ENCODE measurements at places on chromosomes 7 and 10.

GRCh38 chr10:52674474-52674873, 98.1 kb downstream of the MBL2 start:
- no peak for DNase-seq

- no peak for DNase-seq
These were observed 32.9 kb downstream of the CSTF2T start for GRCh38 chr10:51666456-51666855.

- DNase-seq, result peak; percentile 17
These were observed 112.7 kb downstream of the REEP3 start for GRCh38 chr10:63633677-63634487.

- no peak for DNase-seq
These were observed 8.0 kb downstream of the TNS3 start for GRCh38 chr7:47573758-47574481.

DNA sequence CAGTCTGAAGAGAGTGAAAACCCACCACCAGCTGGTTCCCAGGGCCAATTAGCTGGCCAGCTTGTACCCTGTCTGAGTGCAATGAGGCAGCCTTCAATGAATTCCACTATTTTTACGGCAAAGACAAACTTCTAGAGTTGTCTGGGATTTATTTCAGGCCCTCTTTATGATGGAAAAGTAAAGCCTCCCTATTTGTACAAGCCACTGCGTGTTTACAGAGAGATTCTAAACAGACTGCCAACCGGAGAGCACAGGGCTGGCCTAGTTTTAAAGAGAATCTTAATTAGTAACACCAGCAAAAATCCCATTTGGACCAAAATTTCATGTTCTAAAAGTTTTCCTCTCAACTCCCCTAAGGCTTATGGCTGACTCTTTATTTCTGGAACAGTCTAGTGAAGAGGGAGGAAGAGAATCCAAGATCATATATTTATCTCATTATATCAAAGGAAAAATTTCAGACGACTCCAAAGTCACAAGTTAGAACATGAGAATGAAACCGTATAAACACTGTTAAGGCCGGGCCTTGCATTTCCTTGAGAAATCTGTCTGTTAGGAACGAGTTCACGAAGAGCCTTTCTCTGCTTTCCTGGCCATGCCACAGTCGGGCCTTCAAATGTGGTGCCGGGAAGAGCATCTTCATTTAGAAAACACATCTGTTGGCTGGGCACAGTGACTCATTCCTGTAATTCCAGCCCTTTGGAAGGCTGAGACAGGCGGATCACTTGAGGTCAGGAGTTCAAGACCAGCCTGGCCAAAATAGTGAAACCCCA, 724.6 kb upstream of the NRP1 start:
- DNase-seq, result no peak

DNA sequence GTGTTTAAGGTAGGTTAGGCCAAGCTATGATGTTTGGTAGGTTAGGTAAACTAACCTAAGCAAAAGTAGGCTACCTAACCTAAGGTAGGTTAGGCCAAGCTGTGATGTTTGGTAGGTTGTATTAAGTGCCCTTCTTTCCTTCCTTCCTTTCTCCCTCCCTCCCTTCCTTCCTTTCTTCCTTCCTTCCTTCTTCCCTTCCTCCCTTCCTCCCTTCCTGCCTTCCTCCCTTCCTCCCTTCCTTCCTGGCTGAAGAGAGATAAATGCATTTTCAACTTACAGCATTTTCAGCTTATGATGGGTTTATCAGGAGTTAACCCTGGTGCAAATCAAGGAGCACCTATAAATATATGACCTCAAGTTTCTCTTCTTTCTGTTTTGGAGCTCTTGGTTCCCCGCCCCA, 56.2 kb downstream of the SND1 start:
- DNase-seq, result no peak

GRCh38 chr7:31873816-31874597, 187.0 kb downstream of the PPP1R17 start:
- no peak for DNase-seq

GRCh38 chr10:125707541-125708468, 11.7 kb upstream of the EDRF1 start:
- no peak for DNase-seq

- no peak for DNase-seq
These were observed 52.3 kb downstream of the CCDC3 start for GRCh38 chr10:12949248-12949647.

DNA sequence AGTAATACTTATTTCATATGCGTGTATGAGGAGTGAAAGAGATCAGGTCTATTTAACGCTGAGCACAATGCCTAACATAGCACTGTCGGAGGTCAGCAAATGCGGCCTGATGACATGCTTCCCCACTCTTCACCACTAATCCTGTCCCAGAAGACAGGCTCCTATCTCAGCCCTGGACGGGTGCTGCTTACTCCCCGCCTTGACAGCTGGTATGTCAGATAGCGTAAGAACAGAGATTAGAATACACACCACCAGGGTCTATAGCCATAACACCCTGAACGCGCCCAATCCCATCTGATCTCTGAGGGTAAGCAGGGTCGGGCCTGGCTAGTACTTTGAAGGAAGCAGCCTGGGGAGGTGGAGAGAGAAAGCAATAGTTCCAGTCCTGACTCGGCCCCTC, 32.3 kb upstream of the TM9SF3 start:
- peak; percentile 6 for DNase-seq

DNA sequence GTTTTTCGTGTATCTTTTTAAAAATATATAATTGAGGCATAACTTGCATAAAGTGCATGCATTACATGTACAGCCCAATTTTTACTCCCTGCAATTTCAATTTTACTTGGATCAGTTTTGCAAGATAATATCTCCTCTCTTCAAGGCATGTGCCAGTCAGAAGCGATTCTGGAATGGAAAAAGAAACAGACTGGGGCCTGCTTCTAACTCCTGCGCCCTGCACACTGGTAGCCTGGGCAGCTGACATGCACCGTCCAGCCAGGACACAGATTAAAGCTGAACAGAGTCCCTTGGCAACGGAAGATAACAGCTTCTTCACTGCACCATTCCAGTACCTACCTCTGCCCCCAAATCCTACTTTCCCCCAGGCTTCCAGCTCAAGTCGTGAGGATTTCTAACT, 182.1 kb downstream of the FAM107B start:
- no peak for DNase-seq

- DNase-seq, result no peak
These were observed 52.0 kb downstream of the TSPAN15 start for GRCh38 chr10:69503001-69503895.

DNA sequence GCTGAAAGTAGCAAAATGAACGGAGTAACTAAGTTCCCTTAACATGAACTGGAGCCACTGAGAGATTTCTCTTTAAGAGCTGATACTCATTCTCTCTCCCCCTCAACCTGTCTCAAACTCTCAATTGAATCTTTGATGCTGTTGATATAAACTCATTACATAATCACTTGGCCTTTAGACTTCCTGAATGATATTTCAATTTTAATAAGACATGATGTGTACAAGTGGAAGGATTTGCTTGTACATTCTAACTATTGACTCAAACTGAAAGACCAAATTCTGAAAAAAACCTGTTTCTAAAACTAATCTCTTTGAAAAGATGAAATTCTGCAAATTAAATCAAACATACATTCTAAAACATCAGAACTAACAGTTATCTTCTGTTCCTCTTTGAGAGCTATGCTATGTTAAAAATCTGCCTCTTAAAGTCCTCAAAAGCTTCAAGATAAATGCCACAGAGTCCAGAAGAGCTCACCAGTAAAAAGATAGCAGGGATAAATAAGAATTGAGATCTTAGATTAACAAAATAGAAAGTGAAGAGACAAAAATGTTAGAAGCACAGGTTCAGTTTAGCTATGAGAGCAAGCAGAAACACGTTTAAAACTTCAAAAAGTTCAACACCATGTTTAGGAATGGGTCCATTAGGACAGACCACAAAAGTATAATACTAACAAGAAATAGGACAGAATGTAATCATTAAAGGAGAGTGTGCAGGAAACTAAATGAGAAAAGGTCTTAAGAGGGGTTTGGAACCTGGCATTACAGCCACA, 46.1 kb downstream of the TNPO3 start:
- DNase-seq, result no peak

- DNase-seq, result no peak
These were observed 148.6 kb upstream of the FAM3C start for GRCh38 chr7:121544726-121545125.

DNA sequence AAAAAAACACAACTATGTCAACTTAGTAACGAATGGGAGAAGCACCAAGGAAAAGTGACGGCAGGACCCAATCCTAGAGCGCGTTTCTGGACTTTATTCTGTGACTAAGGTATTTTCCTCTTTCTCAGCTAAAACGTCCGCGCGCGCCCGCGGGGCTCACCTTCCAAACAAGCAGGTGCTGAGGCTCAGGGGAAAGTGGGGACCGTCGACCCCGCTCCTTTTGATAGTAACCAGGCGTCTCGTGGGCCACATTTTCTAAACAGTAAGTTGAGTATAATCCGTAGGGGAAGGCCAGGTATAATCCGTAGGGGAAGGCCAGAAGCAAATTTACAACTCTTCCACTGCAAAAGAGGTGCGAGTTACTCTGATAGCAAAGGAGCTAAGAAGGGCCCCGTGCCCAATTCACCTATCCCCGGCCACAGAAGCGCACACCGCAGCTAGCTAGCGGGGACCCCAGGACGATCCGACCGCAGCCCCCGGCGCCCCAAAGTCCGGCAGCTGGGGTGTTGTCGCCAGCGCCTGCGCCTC, 743 bp downstream of the MKI67 start:
- no peak for DNase-seq

DNA sequence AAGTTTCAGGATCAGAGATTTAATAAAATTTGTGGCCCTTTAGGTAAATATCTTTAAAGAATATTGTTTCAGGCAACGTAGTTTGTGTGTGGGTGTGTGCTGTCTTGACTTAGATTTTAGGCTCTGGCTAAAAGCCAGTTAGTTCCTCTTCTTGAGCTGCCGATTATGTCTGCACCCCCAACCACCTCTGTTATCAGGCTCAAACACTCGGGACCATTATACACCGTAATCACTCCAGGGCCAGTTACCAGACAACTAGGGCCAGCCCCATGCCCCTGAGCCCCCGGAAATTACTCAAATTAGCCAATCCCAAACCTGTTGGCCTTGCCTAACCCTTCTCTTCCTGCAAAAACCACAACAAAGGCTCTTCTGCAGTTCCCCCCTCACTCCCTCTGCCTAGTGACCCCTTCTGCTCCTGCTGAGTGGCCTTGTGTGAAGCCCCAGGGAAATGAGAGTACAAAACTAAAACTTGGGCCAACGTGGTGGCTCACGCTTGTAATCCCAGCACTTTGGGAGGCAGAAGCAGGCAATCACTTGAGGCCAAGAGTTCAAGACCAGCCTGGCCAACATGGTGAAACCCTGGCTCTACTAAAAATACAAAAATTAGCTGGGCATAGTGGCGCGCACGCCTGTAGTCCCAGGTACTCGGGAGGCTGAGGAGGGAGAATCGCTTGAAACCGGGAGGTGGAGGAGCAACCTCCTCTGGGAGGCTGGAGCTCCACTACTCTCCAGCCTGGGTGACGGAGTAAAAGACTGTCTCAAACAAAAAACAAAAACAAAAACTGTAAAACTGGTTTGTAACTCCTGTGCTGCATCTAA, 9.2 kb upstream of the HNRNPF start:
- no peak for DNase-seq

GRCh38 chr7:115910541-115911164, 119.9 kb downstream of the TFEC start:
- peak; percentile 73 for DNase-seq

- no peak for DNase-seq
These were observed 293.6 kb downstream of the DNAJB6 start for GRCh38 chr7:157630301-157630853.

- DNase-seq, result no peak
These were observed 93.0 kb downstream of the PTPRN2 start for GRCh38 chr7:158494643-158495042.

DNA sequence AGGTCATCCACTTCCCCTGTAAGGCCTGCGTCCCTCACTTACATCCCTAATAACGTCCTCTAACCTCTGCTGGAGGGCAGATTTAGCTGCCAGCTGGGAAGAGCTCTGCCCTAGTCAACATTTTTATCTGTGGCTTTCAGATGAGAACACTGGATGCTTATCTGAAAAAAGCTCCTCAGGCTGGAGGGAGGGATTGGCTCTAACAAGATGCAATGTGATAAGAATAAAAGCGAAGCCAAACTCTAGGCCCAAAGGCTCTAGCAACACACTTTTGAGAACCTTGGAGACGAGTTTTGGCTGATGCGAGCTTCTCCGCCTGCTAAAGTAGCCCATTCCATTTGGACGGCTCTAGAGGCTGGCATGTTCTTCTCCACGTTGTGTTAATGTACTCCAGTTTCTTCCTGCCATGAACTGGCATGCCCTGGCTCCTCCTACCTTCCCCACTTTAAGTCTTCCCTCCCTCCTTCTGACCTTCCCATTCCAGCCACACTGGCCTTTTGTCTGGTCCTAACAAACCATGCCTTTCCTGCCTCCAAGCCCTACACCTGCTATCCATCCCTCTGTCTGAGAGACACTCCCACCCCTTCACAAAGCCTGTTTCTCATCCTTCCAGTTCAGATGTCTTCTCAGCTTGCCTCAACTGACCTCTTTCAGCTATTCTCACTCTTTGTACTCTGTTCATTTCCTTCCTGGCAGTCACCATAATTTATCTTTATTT, 62.5 kb upstream of the ATRNL1 start:
- DNase-seq, result no peak

GRCh38 chr7:48298779-48299178, 127.5 kb downstream of the ABCA13 start:
- DNase-seq, result no peak

- no peak for DNase-seq
These were observed 122.5 kb downstream of the KIAA1217 start for GRCh38 chr10:24331457-24331856.

GRCh38 chr10:46014683-46015405, 15.6 kb downstream of the NCOA4 start:
- no peak for DNase-seq

GRCh38 chr7:22229148-22229547, 127.8 kb downstream of the RAPGEF5 start:
- DNase-seq, result no peak

GRCh38 chr7:113698556-113699220, 220.1 kb downstream of the PPP1R3A start:
- DNase-seq, result peak; percentile 30

DNA sequence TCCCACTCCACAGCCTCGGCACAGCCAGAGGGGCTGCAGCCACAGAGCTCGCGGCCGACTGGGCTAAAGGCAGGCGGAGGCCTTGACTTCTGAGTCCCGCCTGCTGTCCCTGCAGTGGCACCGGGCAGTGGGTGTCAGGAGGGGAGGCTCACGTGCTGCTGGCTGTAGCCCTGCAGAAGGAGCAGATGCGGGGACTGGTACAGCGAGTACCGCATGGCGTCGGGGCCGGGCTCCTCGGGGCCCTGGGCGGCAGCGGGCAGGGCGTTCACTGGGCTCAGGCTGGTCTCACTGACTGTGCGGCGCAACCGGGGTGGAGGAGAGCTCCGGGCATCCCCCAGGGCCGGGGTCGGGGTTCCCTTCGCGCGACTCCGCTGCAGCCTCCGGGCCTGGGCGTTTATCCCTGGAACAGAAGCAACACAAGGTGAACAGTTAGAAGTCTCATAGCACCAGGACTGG, 25.6 kb downstream of the PAPOLB start:
- no peak for DNase-seq

- no peak for DNase-seq
These were observed 153.4 kb downstream of the SORCS1 start for GRCh38 chr10:107011105-107011504.

Measured in NCI-H2171 treated with DMSO at 0.1 percent for 48 hours (cell line).